ENCODE measurements at places on chromosomes 4 and X.

- no peak for DNase-seq
Measured at GRCh38 chr4:184647266-184648053, 1.8 kb downstream of the CASP3 start.

GRCh38 chrX:42628471-42628870 lies 149.5 kb downstream of the PPP1R2C start:
- DNase-seq = no peak

GRCh38 chr4:149823769-149824221 lies 8.2 kb upstream of the IQCM start:
- DNase-seq = no peak

- DNase-seq = no peak
Measured at GRCh38 chrX:123331349-123331748, 147.3 kb downstream of the GRIA3 start.

- DNase-seq = no peak
Measured at GRCh38 chr4:3640587-3640962, 108.4 kb upstream of the LRPAP1 start.

DNA sequence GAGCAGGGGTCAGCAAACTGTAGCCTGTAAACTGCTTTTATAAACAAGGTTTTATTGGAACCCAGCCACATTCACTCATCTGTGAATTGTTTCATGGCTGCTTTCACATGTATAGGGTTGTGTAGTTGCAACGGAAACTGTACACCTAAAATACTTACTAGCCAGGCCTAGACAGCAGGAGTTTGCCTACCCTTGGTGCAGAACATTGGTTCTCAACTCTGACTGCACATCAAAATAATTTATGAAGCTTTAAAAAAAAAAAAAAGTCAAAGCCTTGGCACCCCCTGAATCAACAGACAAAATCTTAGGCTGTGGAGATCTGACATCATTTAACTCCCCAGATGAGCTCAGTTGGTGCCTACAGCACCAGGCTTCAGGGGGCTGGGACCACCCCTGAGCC lies 27.8 kb downstream of the ADGRA3 start:
- no peak for DNase-seq

DNA sequence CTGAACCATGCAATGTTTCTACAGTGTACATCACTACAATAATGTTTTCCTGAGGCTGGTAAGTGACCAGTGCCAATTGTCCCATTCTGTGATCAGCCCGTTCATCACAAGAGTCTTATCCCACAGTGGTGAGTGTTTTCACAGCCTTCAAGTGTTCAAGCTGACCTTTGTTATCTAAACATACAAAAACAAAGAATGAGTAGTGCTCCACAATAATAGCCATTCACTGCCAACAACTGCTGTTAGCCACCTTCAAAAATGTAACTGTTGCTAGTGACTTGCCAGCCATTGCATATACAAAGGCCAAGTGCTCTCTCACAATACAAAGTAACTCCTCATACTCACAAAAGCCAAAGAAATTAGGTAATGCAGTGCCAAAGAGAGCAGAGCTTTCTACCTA lies 1084.1 kb downstream of the FAM133A start:
- DNase-seq = no peak

GRCh38 chr4:74624351-74625151 lies 169.8 kb downstream of the BTC start:
- no peak for DNase-seq

DNA sequence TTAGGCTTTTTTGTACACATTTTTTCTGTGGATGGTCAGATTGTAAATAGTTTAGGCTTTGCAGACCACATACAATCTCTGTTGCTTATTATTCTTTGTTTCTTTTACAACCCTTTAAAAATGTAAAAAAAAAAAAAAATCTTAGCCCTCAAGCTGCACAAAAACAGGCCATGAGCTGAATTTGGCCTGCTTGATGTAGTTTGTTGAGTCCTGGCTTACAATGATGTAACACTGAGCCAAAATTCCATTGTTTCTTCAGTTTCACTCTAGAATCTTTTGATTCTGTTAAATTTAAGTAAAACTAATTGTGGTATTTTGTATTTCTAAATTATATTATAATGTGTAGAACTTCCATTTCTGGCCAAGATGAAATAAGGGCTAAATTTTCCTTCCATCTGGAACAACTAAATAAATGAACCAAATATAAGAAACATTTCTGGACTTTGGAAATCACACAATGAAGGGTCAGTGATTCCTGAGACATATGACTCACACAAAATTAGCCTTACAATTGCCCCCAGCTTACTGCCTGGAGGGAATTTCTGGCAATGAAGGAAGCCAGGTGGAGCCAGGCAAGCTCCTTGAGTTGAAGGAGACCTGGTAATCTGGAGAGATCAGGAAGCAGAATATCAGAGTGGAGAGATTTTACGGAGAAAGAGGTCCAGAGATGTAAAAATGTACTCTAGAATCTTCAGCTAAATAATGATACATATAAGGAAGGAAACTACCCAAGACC lies 29.8 kb downstream of the IQCM start:
- no peak for DNase-seq
